ENCODE measurements at places on chromosomes 11 and 22.

DNA sequence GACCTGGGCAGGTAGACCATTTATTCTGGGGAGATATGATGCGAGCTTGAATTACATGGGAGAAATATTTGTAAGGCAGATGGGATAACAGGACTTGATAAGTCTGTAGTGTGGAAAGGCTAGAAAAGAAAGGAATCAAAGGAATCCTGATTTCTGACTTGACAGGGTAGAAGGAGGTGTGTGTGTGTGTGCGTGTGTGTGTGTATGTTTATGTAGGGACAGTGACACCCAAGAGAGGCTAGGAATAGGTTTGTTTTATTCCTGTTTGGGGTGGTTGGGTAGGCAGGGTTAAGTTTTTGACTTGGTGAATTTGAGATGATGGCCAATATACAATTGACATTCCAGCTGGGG is 390 bp upstream of the HTATIP2 start:
- DNase-seq, result no peak

GRCh38 chr11:68841718-68842426 is at the start of gene CPT1A:
TSS of gene CPT1A (minus strand) at chr11:68841916. CDS start at chr11:68815474, 26,442 bp downstream.
- DNase-seq, result peak; percentile 71

DNA sequence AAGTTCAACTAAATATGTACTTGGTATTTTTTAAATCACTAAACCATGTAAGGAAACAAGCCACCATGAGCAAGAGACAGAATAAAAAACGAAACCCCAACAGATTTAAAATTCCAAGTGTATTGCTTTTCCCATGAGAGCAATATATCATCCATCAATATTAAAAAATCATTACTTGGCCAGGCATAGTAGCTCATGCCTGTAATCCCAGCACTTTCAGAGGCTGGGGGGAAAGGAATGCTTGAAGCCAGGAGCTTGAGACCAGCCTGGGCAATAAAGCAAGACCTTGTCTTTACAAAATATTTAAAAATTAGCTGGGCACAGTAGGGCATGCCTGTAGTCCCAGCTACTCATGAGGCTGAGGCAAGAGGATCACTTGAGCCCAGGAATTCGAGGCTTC is 190.8 kb downstream of the TTC28 start:
- no peak for DNase-seq

DNA sequence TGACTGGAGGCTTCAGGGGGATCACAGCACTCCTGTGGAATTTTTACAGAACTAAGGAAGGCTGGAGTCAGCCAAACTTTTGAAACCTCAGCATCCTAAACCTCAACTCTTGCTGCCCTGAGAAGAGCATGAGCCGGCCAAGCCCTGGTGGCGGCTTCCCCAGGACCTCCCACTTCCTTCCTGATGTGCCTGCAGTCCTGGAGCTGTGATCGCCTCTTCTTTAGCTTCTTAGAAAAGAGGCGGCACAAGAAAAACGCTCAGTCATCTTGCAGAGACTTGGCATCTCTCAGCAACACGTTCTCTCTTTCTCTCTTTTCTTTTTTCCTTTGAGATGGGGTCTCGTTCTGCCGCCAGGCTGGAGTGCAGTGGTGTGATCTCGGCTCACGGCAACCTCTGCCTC is 40.4 kb upstream of the AMPD3 start:
- DNase-seq, result no peak

DNA sequence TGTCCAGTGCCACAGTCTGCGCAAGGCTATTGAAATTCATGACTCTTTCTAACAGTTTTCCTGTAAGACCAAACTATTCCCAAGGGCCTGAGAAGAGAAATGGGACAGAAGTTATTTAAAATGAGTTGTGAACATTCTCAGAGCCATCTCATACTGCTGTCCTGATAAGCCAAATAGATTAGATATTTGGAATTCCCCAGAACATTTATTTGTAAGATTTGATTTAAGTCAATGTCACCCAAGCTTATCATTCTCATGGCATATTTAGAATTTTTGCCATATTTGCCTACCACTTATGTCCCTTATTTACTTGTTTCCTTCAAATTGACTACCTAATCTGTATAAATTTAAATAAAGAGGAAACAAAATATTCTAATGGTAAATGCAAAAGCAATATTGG is 82.4 kb downstream of the NAV2 start:
- DNase-seq, result no peak

DNA sequence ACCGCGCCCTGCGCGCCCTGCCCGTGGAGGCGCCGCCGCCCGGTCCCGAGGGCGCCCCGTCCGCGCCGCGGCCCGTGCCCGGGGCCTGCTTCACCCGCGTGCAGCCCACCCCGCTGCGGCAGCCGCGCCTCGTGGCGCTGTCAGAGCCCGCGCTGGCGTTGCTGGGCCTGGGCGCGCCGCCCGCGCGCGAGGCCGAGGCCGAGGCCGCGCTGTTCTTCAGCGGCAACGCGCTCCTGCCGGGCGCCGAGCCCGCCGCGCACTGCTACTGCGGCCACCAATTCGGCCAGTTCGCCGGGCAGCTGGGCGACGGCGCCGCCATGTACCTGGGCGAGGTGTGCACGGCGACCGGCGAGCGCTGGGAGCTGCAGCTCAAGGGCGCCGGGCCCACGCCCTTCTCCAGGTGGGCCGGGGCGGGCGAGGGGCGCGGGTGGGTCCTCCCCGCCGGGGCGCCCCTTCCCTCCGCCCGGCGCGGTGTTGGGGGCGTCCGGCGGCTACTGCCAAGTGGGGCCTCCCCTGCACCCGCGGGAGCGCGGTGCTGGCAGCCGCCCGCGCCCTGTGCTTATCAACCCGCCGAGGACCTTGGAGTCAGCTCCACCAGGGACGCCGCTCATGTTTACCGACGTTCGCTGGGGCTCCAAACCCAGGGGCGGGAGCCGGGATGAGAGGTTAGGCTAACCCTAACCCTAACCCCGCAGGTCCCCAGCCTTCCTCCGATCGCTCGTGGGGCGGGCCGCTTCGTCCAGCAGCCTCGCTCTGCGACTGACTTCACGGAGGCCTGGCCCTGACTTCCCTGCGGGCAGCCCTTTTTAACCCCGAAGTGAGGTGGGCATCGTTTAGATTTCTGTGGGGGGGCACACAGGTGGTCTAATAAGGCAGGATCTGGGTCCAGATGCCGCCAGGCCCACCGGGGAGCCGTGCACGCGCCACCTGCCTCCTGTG is 649 bp downstream of the SELENOO start:
- no peak for DNase-seq

DNA sequence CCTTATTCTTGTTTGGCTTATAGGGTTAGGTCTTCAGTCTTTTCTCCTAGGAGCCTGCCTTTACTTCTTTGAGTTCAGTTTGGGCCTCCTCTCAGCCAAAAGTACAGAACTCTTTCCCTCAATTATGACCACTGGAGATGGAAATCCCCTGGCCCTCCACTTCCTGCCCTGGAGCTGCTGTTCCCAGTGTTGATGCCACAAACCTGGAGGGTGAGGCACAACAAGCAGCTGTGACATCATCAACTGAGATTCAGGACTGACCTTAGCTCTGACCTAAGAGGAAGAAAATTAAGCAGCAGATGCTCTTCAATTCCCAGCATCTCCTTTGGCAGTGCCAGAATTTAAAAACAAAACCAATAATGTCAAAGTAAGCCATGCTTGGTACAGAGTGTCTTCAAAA is 3.0 kb downstream of the ABTB2 start:
- DNase-seq, result peak; percentile 48

GRCh38 chr11:44611687-44612434 is 46.4 kb downstream of the CD82 start:
- no peak for DNase-seq

- DNase-seq, result no peak
Observed at GRCh38 chr11:47396049-47396320, 12.4 kb upstream of the SLC39A13 start.

GRCh38 chr11:76661834-76662434 is 8.6 kb downstream of the LRRC32 start:
- no peak for DNase-seq

DNA sequence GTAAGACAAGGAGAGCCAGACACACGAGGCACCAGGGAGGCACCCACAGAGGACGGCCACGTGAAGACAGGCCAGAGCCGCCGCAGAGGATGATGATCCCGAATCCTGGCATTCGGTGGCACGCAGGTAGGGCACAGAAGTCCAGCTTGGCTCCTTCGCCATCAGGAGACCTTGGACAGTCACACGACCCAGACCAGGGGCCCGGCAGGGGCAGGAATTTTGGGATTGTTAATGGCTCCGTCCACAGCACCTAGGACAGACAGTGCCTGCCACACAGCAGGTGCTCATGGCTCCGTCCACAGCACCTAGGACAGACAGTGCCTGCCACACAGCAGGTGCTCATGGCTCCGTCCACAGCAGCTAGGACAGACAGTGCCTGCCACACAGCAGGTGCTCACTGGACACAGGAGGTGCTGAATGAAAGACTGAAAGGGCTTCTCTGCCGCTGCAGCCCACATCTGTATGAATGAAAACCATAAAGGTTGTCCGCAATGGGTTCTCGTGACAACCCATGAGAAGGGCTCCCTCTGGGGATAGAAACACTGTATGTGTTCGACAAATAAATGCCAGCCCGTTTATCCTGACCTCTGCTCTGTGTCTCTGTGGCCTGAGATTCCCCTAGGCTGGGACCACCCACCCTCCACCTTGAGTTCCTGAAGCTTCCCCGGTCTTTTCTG is 341.6 kb downstream of the CTTN start:
- no peak for DNase-seq

GRCh38 chr11:46855167-46855566 is 9.1 kb upstream of the CKAP5 start:
- no peak for DNase-seq

GRCh38 chr11:62137276-62137861 is 13.6 kb downstream of the INCENP start:
- no peak for DNase-seq

GRCh38 chr22:38843657-38844314 is at the start of gene NPTXR:
TSS of gene NPTXR (minus strand) at chr22:38844028.
- DNase-seq, result peak; percentile 40

DNA sequence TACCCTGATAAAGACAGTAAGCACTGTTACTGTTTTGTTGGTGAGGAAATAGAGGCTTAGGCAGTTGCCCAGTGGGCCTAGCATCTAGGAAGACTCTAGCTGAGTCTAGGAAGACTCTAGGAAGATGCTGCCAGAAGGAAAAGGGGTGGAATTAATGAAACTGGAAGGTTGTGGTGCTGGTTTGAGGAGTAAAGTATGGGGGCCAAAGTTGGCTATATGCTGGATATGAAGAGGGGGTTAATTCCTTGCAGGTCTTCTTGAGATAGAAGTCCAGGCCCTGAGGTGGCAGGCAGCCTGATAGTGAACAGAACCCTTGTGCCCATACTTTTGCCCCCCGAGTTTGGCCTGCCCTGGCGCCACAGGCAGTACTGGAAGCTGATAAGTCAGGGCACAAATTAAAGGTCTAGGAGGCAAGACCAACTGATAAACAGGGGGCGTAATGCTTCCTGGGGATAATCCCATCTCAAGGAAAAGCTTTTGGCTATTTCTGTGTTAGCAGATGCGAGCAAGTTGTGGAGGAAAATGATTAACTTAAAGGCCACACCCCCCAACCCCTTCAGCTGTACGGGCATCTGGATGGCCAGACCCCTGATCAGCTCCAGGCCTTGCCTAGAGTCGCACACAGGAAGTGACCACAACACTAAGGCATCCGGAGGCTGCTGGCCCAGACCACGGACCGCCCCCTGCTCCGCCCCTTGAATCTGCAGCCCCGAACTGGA is 3.1 kb downstream of the ILK start:
- DNase-seq, result peak; percentile 92

- DNase-seq, result no peak
Observed at GRCh38 chr11:2655834-2656622, 43.8 kb downstream of the KCNQ1OT1 start.

DNA sequence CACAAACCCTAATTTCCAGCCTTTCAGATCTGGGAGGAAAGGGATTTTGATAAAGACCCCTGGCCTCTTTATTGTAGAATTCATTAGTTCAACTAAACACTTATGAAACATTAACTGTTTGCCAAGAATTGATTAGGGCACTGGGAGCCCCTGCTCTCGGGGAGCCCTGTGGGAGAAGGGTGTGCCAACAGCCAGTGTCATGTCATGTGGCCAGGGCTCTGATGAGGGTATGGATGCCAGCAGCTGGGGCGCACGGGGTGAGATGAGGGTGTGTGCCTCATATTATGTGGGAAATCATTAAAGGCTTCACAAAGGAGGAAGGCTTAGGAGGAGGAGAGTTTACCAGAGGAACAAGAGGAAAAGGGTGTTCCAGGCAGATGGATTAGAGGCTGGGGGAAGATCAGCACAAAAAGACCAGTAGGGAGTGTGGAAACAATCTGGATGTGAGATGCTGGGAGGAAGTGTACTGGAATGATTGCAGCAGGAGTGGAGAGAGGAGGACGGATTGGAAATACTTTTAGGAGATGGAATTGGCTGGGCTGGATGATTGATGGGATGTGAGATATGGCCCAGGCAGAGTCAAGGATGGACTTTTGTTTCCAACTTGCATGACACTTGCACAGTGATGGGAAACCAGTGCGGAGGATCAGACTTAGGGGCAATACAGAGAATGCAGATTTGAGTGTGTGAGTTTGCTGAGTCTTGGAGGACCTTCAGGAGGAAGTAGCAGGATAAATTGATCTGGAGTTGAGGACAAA is 137.8 kb downstream of the CSNK2A3 start:
- no peak for DNase-seq

DNA sequence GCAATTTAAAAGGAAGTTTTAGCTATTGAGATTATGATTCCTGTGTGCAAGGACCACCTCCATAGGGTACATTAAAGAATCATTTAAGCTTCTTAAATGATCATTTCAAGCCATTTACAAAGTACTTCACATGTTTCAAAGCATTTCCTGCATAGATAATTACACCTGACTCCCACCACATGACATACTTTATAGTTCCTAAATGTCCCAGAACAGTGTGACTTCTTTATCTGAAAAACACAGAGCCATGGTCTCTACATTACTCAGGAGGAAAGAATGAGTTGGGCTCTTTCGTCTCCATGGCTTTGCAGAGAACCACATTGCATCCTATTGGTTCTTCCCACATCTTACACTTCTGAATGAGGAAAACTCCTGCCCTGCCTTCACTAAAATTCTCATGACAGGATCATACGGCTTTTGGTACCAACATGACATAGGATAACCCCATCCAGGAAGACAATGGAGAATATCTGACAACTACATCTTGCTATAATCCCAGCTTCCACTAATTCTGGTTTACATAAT is 88.6 kb downstream of the ETS1 start:
- no peak for DNase-seq

GRCh38 chr11:85525686-85526085 is 101.5 kb downstream of the DLG2 start:
- no peak for DNase-seq

- no peak for DNase-seq
Observed at GRCh38 chr11:78397398-78397797, 20.2 kb downstream of the GAB2 start.

GRCh38 chr22:45972889-45973253 is 4.1 kb downstream of the WNT7B start:
- DNase-seq, result no peak

DNA sequence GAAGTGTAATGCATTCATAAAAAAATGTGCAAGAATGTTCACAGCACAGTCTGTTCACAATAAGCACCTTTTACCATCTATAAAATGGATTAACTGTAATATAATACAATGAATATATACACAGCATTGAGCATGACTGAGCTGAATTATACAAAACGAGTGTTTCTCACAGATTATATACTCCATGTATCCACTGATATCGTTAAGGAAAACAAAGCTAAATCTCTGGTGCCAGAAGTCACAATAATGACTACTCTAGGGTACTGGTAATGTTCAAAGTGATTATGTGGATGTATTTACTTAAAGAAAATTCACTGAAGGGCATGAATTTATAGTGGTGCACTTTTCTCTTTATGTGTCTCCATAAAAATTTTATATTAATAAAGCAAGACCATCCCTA is 33.2 kb downstream of the ACAT1 start:
- no peak for DNase-seq

GRCh38 chr11:64998690-64999431 is 2.1 kb upstream of the BATF2 start:
- peak; percentile 65 for DNase-seq

- DNase-seq, result no peak
Observed at GRCh38 chr22:45987136-45987861, 10.3 kb upstream of the WNT7B start.
